ENCODE measurements at places on chromosomes 3 and 15.

- DNase-seq: no peak
Observed at GRCh38 chr3:103189941-103190340, 755.1 kb downstream of the ZPLD1 start.

DNA sequence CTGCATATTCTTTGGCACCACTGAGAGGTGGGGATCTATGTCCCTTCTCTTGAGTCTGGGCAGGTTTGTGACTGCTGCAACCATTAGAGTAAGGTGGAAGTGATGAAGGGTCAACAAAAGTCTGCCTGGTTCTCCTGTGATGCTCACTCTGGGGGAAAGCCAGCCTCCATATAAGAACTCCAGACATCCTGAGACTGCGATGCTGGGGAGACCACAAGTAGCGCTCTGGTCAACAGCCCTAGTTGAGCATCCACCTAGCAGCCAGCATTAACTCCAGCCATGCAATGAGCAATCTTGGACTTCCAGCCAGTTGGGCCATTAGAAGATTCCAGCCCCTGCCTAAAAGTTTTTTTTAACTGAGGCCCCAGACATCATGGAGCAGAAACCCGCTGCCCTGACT, 62.8 kb downstream of the SCN11A start:
- DNase-seq: no peak

- no peak for DNase-seq
Observed at GRCh38 chr3:37502621-37503020, 328.2 kb upstream of the LRRFIP2 start.

DNA sequence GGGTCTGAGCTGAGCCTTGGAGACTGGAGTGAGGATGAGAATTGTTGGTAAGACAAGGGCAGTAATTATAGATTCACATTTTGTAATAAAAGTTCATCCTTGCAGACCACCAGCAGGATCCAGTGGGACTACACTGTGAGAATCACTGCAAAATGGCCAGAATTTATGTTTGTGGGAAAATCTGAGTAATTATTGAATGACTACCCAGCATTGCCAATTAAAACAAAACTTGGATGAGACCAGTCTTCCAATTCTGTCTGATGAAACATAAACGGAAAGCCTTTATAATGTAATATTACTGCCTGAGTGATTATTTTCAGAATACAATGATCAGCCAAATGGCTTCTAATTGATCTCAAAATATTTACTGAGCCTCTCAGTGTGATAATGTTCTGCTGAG, 323.3 kb upstream of the C2CD4B start:
- DNase-seq: no peak

DNA sequence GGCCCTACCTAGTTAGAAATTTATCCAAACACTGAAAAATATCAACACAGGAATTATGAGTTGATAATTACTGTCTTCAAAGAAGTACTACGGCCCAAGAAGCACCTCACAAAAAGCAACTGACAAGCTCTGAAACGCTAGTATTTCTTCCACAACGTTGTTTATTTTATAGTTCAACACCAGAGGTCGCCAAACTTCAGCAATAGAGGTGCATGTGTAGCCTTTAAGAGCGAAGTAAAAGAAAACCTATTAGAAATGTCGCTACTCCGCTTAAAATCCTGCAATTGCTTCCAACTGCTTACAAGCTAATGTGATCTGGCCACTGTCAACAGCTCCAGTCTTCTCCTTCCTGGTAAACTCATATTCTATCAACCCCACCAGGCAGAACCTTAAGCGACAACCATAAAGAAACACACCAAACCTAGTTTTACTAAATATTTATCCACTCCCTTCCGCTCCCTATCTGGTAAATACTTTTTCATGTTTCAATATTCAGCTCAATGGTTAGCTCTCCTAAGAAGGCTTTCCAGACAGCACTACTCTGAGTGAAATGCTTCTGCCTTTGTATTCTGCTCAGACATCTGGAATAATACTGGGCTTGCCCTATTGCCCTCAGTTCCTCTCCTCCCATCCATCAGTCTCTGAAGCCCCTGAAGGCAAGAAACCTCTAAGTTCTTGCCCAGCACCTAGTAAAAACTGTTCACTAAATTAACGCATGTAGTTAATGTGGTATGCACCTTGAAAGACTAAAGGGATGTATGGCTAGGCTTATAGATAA, 110.2 kb downstream of the NR1I2 start:
- no peak for DNase-seq

GRCh38 chr15:38662805-38663204, 98.2 kb upstream of the RASGRP1 start:
- no peak for DNase-seq

DNA sequence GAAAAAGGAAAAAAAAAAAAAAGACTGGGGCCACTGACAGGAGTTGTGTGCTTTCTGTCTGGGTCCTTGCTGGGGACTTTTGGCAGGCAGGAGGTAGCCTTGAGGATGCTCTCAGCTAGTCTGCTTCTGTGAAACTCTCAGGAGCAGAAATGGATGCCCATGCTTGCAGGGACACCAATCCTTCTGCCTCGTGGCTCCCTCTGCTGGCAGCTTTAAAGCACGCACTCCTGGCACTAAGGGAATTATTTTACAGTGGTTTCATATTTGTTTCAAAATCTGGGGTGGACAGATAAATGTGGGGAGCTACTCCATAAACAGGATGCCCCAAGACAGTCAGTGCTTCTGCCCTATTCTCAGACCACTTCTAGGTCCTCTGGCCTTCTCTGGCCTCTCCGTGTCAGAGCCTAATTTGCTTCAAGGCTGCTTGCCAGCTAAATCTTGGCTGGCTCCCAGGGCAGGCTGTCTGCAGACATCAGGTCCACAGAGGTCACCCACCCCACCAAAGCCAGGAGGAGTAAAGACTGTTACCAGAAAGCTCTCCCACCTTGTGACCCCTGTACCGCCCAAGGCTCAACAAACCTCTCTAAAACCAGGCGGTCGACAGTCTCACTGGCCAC, 17.1 kb downstream of the TRAIP start:
- peak; percentile 78 for DNase-seq

- DNase-seq: no peak
Observed at GRCh38 chr15:94348084-94348483, 116.7 kb downstream of the MCTP2 start.

GRCh38 chr3:46271209-46271745, 29.0 kb downstream of the CCR3 start:
- no peak for DNase-seq

DNA sequence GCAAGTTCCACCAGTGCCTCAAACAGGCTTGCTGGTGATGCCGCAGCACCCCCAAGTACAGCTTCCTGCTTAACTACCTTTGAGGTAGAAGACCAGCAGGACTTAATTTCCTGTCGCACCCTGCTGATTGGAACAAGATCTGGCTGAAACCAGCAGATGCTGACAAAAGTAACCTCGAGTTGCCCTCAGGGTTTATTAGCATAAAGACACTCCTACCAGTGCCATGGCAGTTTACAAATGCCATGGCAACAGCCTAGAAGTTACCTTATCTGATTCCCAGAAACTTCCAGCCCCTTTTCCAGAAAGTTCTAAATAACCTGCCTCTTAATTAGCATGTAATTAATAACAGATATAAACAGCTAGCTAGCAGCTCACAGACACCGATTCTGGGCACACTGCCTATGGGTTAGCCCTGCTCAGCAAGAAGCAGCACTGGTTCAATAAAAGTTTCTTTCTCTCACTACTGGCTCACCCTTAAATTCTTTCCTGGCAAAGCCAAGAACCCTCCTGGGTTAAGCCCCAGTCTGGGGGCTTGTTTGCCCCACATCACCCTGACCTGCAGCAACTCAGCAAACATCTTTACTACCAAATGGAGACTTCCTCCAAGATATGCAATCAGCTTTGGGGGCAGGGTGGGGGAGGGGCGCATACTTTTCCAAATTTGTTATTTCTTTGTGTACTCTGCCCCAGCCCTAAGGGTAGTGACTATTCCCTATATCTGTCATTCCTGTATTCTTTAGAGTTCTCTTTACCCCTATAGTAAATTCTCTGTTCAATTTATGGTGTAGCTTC, 54.2 kb downstream of the MAP4 start:
- no peak for DNase-seq

DNA sequence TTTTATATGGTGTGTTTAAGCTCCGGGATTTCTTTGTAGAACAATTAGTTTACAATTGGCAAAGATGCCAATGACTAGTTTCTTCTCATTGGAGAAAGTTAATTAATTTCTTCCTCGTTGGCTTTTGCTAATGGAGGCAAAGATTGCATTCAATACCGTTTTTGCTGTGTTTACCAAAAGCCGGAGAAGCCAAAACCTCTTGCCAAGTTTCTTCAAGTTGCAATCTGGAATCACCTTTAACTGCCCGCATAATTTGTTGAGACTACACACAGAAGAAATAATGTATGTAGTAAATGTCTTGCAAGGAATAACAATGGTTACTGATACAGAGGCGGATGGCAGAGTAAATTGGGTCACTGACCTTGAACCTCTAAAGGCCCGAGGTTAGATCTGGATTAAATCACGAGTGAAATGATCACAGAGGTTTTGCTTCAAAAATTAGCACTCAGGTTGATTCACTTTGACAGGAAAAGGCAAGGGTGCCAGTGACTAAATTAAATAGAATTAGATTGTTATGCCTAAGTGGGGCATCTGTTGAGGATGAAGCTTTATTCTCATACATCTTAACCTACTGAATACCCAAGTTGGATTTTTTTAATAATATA, 732.1 kb upstream of the NR2F2 start:
- DNase-seq: no peak

DNA sequence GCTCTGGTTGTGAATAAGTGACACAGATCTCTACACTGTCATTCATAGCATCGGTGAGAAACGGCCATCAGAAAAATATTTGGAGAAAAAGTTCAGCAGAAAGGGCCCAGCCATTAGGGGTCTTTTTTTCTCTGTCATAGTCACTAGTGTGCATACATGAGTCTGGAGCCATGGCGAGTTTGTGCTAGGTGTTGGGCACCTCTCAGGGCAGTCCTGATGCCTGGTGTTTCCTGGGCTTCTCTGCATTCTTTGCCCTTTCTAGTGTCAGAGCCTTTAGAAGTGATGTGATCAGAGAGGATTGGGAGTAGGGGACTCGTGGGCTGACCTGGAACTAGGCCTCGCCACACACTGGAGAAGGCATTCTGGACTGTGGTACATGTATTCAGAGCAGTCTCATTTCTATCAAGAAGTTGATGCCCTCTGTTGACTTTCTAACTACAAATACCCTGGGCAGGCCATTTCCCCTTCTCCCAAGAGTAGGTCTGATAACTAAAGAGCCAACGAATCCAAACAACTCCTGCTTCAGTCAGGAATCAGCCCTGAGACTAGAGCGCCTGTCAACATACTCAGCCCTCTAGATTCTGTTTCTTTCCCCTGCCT, 1.6 kb downstream of the KY start:
- DNase-seq: no peak

- no peak for DNase-seq
Observed at GRCh38 chr15:68621535-68621934, 42.7 kb downstream of the CORO2B start.

- no peak for DNase-seq
Observed at GRCh38 chr15:100558771-100559254, 30.1 kb upstream of the CERS3 start.

GRCh38 chr3:139888561-139889140, 46.3 kb upstream of the CLSTN2 start:
- no peak for DNase-seq

DNA sequence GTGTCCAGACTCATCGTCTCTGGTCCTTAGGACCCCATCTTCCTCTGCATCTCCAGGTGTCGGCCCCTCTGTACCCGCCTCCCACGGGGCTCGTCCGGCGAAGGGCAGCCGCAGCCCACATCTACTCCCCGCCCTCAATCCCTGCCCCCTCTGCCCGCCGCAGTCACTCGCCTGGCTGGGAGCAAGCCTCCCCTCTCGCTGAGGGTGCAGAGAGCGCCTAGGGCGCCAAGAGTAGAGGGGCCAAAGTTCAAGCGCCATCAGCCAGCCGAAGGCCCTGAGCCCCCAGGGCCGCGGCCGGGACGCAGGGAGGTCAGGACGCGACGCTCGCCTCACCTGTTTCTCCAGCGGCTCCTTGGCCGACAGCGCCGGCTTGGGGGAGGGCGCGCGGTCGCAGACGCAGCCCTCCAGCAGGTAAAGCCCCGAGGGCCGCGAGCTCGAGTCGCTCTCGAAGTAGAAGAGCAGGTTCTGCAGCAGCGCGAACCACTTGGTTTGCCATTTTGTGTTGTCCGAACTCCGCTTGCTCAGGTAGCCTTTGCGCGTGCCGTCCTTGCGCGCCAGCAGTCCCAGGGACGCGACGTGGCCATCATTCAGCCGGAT, 592 bp downstream of the RASGRF1 start:
- no peak for DNase-seq

DNA sequence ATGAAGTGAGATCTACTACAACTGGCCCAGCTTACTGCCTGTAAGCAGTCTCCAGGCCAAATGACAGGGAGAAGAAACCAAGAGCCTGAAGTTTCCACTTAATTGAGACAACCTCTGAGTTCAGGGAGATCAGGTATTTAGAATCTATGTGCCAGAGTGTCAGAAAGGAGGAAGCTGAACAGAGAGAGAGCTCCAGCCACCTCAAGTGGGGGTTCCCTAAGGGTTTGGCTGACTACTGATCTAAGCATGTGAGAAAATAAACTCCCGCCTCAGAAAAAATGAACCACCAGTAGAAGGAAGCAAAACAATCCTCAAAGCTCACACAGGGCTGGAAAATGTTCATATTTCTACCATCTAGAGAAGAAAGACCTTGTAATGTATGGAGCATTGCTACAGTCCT, 25.0 kb downstream of the ADAM10 start:
- DNase-seq: no peak

- DNase-seq: no peak
Observed at GRCh38 chr3:98692787-98693473, 70.2 kb upstream of the ST3GAL6 start.

DNA sequence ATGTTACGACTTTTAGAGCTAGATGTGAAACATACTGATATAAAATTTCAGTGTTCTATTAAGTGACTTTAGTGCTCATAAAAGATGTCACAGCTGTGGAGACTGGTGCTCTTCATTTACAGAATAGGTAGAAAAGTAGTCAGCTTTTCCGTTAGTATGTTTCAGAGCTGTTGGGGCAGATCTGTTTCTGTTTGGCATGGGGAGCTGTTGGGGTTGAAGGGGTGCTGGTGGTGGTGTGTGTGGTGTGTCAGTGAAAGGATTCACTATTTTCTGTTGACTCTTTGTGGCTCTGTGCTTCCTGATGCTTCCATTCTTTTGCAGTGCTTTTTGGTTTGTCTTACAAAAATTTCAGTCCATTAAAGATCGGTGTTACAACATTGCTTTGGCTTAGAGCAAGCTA, 3.2 kb downstream of the UBE2E2 start:
- no peak for DNase-seq

GRCh38 chr3:24428481-24428880, 66.2 kb downstream of the THRB start:
- DNase-seq: no peak

DNA sequence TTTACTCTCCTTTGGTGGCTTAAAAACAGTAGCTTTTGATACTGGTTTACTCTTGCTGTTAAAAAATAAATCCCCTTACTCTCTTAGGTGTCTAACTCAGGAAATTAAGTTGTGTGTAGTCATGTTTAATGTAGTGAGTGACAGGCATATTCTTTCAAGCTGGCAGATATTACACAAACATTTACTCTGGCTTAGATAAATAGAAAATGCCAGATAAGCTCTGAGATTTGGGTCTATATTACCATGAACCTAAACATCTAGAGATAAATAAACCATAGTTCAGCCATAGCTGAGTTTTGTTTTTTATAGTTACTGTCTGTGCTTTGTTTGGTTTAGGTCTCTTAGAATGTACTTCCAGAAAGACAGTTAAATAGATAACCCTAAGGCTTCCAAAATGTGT, 2.4 kb downstream of the SEMA6D start:
- DNase-seq: no peak
